Activated CD8-positive, alpha-beta memory T cell treated with anti-CD3 and anti-CD28 coated beads for 1 hour (primary cell): ENCODE measurements at places on chromosomes 13 and 19.

GRCh38 chr13:23777575-23777870 lies 111.7 kb downstream of the MIPEP start:
- DNase-seq: no peak

DNA sequence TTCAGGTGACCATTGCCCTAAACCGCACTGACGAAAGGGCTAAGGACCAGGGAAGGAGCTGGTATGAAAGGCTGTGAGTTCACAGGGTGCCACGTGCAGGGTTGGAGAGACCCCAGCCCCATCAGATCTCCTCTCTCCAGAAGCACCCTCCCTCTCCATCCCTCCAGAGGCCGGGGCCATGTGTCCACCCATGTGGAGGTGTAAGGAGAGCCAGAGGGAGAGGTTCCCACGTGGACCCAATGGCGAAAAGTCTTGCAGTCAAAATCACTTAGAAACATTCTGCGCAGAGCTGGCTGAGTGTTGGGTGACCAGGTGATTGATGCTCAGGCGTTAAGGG lies 168.3 kb downstream of the COL4A1 start:
- DNase-seq: no peak

DNA sequence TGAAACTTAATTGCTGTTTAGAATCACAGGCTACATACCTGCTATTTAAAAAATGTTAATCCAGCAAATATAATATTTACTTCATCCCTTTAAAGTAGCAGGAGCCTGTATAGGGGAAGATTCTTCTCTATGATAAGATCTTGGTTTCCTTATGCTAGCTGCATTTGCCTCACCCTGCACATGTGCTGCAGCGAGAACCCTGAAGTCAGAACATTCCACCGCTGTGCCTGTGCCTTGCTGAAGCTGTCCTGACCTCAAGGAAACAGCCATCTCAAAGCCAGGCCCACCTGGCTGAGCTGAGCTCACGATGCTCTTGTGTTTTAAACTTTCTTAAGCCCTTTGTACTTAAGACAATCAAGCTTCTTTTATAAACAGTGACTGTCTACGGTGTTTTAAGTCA lies 355.0 kb upstream of the PCDH20 start:
- DNase-seq: no peak

GRCh38 chr19:55153652-55154264 lies 3.8 kb downstream of the TNNI3 start:
- no peak for DNase-seq

- no peak for DNase-seq
Observed at GRCh38 chr13:39484506-39485313, 118.3 kb downstream of the LHFPL6 start.
